ENCODE measurements at places on chromosomes 7 and 10.
A peak's percentile ranks its signal among the peaks of the same experiment; 100 is the strongest.

DNA sequence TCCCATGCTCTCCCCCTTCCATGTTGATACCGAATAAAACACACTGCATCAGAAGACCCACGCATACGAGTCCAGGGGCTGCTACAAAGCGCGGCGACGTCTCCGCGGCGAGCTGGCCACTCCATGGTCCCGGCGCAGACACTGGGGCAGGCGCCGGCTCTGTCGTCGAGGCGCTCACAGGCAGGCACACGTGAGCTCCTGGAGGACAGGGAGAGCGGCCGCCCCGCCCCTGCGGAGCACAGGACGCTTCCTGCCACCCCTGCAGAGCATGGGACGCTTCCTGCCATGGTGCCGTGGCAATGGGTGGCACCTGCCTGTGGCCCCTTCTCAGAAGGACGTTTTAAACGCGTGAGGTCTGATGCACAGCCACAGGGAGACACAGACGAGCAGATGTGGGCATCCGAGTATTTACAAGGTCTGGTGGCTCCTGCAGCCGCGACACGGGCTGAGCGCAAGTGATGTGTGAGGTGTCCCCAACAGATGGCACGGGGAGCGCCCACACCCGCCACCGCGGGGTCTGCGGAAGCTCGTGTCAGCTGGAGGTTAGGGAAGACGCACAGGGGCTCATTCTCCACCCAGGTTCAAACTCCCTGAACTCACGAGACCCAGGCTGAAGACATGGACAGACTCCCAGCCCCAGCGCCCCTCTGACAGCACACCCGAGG, 21.4 kb upstream of the GPR146 start:
- DNase-seq: no peak

- no peak for DNase-seq
Measured at GRCh38 chr7:152328234-152328633, 107.6 kb downstream of the KMT2C start.

GRCh38 chr7:7969306-7970236, 975 bp downstream of the GLCCI1 start:
- peak; percentile 17 for DNase-seq

DNA sequence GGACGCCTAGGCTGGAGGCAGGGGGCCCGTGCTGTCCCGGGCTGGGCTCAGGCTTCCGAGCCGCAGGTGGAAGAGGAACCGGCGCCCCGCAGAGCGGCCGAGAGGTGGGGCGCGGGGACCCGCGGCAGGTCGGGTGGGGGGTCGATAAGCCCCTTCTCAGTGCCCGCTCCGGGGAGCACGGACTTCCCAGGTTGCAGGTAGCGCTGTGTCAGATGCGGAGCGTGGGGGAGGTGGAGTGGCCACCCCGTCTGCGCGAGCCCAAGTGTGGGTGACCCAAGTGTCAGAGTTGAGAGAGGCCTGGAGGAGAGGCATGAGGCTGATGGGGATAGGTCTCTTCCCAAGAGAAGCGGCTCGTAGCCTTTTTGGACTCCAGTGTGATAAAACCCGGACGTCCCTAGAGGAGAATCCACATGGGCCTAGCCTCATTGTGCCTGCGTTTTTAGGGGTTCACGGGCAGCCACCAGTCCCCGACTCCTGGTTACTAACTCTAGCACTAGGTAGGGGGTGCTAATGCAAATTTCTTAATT, 580 bp downstream of the EEPD1 start:
- no peak for DNase-seq

DNA sequence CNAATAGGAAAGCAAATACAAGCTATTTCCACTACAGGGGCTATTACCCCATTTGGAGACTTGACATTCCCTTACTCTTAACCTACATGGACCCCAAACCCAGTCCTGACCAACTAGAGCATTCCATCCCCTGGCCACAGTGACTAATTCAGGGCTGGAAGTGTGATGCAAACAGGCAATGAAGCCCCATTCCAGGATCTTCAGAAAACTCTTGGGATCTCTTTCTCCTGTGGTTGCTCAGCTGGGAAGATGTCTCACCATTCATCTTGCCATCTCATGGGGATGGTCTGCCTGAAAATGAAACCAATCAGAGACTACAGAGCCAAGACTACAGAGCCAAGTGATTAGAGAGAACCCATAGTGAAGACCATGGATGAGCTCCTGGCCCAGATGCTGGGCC, 206.2 kb downstream of the ZNF365 start:
- DNase-seq: no peak
